ENCODE measurements at places on chromosomes 1 and 21.

- DNase-seq = no peak
These were observed 15.0 kb downstream of the CRNN start for GRCh38 chr1:152398812-152399698.

DNA sequence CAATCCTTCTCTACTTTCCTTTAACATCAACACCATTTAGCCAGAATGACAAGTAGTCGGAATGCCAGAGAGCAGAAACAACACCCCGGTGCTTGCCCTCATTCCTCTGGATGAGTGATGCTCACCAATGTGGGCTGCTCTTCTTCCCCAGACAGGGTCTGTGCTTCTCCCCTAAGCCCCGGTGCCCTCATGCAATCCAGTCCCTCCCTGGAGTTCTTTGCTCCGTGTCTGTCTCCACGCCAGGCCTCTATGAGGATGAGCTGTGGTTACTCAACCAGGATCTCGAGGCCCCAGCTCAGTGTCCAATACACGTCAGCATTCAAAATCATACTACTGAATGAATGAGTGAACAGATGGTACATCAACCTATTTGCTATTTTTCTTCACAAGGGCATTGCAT is 29.7 kb upstream of the PDE9A start:
- no peak for DNase-seq

GRCh38 chr1:222931023-222931422 is 116.2 kb downstream of the DISP1 start:
- no peak for DNase-seq

DNA sequence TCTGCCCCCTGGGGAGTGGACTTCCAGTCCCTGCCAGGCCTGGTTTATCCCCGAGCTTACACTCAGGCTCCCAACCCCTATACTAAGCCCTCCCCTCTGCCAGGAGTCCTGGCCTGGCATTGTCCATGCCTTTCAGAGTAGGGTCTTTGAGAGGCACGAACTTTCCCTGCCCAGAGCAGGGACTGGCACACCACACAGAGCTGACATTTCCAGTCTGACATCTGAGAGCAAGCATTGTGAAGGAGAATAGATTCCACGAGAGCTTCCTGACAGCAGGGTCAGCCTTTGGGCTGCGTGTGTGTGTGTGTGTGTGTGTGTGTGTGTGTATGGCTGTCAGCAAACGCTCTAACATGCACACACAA is 59.5 kb upstream of the LAPTM5 start:
- no peak for DNase-seq

DNA sequence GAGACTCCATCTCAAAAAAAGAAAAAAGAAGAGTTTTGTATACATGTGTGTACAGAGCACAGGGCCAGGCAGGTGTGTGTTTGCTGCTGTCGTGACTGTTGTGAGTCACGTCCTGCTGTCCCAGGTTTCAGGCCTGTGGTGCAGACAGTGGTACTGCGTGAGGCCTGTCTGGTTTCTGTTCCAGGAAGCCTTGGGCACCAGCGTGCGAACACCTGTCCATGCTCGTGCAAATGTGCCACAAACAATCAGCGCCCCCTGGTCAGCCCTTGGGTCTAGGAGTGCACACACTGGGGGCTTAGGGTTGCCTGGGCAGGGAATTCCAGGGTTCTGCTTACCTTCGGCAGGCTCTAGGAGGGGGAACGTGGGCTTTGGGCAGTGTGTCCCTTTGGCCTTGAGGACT is 16.9 kb downstream of the GPR157 start:
- no peak for DNase-seq

DNA sequence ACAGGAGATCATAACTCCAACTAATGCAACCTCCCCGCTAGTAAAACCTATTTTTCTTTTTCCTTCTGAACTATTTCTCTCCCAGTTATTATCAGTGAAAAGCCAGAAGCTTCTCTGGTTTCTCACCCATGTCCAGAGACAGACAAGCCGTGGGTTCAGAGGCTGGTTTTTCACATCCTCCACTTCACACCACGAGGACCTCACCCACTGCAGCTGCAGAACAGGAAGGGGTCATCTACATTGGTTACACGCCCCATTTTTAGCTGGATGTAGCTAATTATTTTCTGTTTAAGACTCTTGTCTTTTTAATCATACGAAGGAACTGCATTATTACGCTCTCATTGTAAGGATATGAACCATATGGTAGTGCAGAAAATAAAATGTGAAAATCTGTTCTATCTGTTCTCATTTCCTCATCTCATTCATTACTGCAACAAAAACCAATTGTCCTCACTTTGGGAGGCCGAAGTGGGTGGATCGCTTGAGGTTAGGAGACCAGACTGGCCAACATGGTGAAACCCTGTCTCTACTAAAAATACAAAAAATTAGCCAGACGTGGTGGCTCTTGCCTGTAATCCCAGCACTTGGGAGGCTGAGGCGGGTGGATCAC is 39.1 kb upstream of the CLDN14 start:
- no peak for DNase-seq

DNA sequence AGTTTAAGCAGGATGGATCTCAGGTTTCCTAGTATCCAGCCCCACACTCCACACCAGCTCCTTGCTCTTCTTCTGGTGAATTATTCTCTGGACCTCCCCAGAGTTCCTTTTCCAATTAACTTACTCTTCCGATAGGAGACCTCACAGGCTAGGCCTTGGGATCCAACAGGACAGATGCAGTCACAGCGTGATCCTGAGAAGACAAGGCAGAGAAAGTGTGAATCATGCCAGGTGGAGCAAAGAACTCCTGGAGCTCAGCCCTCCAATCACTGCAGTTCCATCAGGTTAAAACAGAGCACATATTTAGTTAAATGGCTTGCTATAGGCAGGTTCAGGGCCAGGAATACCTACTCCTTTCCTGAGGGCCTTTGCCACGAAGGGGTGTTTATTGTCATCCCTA is 34.1 kb downstream of the C8B start:
- no peak for DNase-seq

- no peak for DNase-seq
These were observed 5.1 kb upstream of the UTS2 start for GRCh38 chr1:7857985-7858384.

GRCh38 chr1:41322835-41323234 is 38.4 kb upstream of the FOXO6 start:
- no peak for DNase-seq

DNA sequence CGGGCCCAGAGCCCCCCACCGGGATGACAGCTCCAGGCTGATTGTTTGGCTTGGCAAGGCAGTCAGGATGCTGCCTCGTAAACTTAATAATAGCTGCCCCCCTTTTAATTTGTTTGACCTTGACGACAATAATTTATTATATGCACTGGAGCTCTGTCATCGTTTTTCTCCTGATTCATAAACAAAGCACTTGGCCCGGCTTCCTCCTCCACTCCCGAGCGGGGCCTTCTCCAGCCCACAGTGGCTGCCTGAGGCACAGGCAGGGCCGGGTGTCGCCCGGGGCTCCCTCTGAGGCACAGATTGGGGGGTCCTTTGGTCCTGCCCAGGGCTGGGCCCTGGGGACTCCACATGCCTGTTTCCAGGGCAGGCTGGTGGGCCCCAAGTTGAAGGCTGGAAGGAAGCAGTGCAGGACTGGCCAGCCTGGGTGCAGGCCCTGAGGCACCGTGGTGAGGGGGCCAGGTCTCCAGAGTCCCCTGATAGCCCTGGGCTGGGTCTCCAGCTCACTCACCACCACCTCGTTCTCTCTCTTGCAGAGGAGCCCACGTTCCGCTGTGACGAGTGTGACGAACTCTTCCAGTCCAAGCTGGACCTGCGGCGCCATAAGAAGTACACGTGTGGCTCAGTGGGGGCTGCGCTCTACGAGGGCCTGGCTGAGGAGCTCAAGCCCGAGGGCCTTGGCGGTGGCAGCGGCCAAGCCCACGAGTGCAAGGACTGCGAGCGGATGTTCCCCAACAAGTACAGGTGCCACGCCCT is 52.0 kb upstream of the ARHGEF16 start:
- no peak for DNase-seq

DNA sequence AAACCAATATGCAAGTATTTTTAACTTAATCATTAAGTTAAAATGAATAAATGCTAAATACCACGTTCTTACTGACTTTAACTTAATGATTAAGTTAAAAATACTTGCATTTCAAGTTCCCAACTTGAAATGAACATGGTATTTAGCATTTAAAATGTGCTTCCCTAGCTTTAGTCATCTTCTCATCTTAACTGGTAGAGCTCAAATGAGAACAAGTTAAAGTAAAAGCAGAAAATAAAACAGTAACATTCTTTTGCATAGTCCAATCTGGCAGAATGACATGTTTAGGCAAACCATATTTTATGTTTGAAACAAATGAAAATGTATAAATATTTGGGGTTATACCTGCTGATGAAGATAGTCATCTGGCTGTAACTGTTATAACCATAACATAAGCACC is 186.0 kb downstream of the APP start:
- DNase-seq = no peak

GRCh38 chr1:10514490-10515235 is 39.9 kb downstream of the PEX14 start:
- DNase-seq = no peak
